Activated CD8-positive, alpha-beta memory T cell treated with anti-CD3 and anti-CD28 coated beads for 1 hour (primary cell): ENCODE measurements at places on chromosomes 3 and 15.

GRCh38 chr15:62241135-62241770 lies 76.2 kb upstream of the C2CD4B start:
- DNase-seq, result no peak

DNA sequence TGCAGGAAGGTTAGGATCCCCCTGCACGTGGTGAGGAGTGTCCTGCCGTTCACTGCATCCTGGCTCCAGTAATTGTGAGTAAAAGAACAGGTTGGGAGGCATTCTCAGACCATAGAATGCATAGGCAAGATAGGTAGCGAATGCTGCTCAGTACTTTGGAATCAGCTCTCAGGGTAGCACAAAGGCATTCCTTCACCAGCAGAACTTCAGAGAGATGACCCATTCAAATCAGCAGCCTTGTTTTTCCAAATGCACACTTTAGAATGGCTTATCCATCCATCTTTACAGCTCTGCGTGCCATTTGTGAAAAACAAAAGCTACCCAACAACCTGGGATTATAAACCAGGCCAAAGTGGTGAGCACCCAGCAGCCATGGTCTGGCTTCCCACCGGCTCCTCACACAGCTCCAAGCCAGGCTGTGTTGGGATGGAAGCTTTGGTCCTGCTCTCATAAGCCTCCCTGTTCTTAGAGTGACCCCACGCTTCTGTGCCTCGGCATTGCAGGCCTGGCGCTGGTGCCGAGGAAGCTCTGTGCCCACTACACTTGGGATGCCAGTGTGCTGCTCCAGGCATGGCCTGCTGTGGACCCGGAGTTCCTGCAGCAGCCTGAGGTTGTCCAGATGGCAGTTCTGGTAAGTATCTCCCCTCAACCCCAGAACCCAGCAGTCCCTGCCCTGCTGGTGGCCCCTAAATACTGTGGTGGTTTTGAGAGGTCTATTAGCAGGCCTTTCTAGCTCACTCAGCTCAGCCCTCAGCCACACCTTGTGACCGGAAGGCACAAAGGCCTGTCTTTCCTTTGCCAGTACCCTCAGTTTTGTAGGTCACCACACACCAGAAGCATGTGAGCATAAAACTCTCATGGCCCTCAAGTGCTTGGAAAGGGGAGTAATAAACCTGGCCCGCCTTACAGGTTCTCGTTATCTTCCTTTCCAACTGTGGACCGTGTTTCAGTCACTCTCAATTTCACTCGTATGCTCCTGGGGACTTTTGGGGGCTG lies 52.9 kb upstream of the LIMD1 start:
- no peak for DNase-seq

DNA sequence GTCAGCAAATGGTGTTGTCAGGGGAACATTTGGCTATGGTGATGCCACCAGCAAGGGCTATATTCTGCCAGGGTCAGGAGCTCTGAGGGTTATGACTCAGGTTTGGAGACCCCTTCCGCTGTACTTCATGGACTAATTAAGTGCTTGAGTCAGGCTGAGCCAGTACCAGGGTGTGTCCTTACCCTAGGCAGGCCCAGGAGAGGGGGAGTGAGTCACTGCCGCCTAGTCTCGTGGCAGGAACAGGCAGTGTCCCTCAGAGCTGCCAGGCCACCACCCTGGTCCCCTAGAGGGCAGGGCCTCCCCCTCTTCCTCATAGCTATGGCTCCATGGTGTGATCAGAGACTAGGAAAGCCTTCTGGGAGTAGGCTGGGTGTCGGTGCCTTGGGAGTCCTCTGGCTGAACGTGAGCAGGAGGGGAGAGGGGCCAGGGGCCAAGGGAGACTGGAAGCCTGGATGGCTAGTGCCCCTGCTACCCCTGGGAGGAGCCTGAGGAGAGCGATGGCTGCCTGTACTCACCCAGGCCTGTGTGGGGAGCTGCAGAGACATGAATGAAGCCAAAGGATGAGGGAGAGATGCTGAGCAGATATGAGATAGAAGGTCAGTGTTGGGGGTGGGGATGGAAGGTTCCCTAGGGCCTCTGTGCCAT lies 10.6 kb downstream of the MAPKAPK3 start:
- no peak for DNase-seq

DNA sequence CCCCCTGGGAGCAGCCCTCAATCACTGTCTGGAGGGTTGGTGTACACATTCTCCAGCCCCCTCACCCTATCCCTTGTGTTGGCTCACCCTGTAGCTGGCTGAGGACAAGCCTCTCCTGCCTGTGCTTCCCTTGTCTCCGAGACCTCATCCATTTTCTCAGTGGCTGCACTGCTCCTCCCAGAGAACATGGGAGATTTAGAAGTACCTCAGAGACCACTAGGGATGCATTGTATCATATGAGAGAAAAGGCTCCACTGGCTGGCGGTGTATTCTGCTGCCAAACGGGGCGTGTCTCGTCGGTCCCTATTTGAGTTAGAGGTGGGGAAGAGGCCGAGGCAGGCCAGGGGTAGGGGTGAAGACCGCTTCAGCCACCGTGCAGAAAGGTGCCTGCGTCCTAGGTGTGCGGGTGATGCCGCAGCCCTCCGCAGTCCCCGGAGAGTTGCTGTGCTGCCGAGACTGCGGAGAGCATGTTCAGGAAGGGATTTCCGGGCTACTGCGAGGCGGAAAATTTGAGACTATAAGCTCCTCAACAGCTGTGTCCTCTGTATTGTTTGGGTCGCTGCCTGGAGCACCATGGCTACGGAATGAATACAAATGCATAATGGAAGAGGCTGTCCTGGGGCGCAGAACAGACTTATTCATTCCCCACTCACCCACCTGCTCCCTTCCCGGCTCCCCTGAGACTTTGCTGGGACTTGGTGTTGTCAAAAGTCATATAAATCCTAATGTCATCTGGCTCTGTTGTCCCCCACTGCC lies 43.8 kb downstream of the SPSB4 start:
- DNase-seq, result no peak

DNA sequence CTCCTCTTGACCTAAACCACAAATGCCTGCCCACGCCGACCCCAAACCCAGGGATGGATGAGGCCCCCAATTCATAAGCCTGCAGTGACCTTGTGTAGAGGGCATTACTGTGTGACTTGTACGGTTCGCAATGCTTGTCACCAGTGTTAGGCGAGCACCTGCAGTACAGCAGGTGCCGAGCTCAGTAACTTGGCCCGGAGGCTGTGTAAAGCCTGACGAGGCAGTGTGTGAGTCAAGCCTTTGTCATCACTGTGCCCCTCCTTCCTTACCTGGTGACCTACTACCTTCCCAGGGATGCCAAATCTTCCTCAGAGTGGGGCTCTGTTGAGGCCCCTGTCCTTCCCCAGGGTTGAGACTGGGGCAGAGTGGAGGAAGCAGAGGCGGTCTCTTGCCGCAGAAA lies 37.2 kb upstream of the TMEM115 start:
- DNase-seq, result no peak

DNA sequence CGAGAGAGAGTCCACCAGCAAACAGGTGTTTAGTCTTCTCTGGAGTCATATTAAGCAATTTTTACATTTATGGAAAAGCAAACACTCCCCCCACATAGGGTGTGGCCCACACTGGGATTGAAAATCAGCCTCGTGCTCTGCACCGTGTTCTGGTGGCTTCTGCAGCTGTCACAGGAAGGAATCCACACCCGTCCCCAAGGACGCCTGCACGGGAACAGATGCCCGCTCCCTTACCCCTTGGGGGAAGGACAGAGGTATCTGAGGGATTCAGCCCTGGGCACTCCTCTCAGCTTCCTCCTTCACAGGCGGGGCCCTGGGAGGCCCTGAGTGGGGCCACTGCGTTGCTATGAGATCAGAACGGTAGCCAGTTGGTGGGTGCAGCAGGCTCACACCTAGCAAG lies 27.8 kb downstream of the LIPC start:
- no peak for DNase-seq

- no peak for DNase-seq
Observed at GRCh38 chr3:176469694-176470205, 727.5 kb downstream of the TBL1XR1 start.

GRCh38 chr3:171200052-171200749 lies 173.7 kb upstream of the SLC2A2 start:
- no peak for DNase-seq

DNA sequence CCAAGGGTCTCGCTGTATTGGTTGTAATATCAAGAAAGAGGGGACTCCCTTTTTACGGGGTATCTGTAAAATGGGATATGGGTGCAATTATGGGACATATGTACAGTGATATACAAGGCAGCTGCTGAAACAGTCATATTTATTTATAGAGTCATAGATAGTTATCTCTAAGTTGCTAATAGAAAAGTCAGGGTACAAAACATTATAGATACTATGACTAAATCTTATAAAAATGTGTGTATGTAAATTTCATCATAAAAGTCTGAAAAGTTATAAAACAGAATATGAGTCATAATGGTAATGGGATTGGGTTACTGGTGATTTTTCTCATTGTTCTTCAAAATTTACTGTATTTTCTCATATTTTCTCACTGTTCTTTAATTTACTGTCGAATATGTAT lies 344.9 kb upstream of the SLCO3A1 start:
- DNase-seq, result no peak

GRCh38 chr15:47326410-47327333 lies 390.6 kb upstream of the SEMA6D start:
- no peak for DNase-seq

DNA sequence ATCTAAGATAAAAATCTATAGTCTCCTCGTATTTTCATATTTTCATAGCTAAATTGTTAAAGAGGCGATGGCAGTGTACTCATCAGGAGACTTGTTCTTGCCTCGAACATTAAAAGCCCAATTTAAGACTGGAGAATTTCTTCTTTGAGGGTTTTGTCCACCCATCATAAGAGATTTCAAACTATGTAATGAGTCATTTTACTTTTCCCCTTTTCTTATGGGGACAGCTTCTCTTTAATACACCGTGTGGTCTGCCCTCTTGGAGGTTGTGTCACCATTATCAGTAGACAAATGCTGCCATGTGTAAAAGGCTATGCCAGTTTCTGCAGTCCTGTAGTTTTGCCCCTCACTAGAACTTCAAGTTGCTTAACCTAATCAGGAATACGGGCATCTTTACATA lies 16.9 kb downstream of the TGFBR2 start:
- no peak for DNase-seq

- no peak for DNase-seq
Observed at GRCh38 chr15:92864127-92864814, 35.9 kb upstream of the CHD2 start.

DNA sequence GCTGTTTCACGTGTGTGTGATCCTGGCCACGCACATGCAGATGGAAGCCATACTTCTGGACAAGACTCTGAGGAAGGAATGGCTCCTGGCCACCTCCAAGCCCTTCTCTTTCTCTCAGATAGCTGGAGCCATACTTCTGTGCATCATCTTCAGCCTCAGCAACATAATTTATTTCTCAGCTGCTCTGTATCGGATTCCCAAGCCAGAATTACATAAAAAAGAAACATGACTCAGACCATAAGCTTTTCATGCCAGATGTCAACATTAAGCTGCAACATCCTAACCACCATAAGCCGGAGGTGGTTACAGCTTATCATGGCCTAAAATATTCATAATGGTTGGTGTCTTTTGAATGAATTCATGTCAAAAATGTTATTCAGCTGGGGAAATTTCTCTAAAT lies 10.6 kb upstream of the KIF23 start:
- no peak for DNase-seq

DNA sequence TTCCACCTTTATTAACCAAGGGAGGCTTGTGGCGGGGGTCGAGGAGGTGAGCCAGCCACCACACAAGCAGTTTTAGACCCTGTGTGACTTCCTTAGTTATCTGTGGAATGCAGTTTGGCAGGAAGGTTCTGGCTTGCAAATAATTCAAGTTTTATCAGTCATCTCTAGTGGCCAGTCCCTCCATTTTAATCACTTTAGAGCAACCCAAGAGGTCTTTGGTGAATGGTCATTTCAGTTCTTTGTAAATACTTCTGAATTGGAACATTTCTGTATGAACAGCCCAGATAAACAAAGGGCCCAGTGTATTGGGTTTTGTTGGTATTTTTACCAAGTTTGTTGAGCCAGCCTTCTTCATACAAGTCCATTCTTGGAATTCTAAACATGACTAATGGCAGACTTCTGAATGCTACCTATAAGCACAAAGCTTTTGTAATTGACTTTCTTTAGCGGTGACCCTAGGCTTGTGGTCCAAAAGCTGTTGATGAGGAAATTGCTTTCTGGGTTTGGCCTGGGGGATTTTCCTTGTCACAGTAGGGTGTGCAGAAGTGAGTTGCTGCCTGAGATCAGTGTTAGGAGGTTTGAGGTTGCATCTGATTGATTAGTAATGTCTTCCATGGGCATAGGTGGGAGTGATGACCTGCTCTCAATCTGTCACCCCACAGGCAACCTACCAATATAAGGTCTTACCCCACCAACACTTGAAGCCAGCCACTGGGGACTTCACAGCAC lies 193.3 kb upstream of the TOPAZ1 start:
- DNase-seq, result no peak

- no peak for DNase-seq
Observed at GRCh38 chr3:14875411-14876175, 56.8 kb downstream of the FGD5 start.

DNA sequence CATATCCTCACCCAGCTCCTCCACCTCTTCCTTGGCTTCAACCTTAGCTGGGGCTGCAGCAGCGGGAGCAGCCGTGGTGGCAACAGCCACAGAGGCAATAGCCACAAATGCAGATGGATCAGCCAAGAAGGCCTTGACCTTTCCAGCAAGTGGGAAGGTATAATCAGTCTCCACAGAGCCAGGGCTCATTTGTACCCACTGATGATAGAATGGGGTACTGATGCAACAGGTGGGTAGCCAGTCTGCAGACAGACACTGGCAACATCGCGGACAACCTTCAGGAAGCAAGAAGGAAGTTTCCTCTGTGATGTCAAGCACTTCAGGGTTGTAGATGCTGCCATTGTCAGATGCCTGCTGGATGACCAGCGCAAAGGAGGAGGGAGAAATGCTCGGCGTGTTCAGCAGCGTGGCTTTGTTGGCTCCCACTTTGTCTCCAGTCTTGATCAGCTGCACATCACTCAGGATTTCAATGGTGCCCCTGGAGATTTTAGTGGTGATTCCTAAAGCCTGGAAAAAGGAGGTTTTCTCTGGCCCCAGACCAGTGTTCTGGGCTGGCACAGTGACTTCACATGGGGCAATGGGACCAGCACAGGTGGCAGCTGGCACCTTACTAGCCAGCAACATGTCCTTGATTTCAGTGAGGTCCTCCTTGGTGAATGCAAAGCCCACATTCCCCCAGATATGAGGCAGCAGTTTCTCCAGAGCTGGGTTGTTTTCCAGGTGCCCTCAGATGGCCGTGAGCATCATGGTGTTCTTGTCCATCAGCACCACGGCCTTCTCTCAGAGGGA lies 4.8 kb upstream of the PLCB2 start:
- no peak for DNase-seq

DNA sequence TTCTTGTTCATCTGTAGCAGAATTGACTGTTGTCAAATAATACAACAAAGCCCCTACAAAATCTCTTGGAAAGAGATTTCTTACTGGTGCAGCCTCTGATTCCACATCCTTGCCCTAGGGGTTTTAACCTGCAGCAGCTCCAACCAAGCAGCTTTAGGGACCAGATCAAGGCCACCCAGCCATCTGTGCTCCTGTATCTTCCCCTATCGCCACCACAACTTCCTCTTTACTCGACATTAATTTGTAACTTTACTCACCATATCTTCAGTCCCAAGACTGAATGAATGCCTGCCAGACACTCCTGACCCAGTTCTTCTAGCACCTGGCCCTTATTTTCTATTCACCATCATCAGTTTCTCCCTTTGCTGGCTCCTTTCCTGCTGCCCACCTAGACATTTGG lies 156.6 kb upstream of the IL12A start:
- DNase-seq, result no peak

- no peak for DNase-seq
Observed at GRCh38 chr15:48397841-48398240, 66.6 kb downstream of the DUT start.

GRCh38 chr3:152374262-152374990 lies 105.7 kb downstream of the MBNL1 start:
- no peak for DNase-seq
